Midbrain (tissue), 1 donor: ENCODE measurements at places on chromosomes 7 and 10.

DNA sequence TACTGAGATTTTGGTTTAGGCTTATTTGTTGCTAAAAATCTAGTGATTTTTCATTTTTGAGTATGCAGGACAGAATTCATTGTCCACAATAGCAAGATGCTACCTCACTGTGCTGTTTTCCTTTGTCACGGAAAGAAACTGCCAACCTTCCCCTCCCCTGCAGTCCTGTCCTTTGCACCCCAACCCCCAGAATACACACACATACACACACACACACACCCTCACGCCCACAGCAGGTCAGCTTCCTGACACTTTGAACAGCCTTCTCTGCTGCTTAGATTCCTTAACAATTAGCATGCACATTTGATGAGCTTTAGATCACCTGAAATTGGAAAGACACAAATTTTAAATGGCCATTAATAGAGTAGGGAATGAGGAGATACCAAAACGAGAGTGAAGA is 32.1 kb downstream of the ARMC3 start:
- no peak for DNase-seq

DNA sequence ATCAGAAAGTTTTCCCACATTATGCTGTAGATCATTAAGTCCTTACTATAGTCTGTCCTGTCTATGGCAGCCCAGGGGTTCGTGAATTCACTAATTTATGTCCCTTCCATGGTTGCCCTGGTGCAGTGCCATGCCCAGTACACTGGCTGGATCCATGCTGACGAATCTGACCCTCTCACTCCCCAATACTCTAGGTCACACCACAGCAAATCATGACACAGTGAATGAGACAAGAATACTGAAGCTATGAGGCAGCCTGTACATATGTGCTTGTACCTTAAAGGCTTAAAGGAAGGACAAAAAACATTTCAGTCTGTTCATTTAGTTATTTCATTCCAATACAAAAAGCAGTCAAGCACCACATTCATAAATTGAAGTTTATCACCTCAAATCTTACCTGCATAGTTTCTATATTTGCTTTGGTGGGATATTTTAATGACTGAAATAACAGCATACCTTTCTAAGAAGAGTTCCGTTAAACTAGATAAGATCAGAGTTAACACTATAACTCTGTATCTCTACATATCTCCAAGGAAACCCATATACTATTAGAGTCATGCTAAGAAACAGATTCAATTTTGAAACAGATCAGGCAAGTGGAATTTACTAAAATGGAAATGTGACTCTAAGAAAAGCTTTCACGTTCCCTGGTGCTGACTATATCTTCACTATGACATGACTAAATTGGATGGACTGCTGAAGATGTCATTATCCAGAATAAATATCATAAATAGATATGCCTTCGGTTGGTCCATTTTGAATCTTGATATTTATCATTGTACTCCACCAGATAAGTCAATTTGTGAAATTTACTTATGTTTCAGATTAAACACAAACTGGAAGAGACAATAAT is 36.7 kb downstream of the OSBPL3 start:
- no peak for DNase-seq

- no peak for DNase-seq
Observed at GRCh38 chr10:23568996-23569395, 130.1 kb downstream of the OTUD1 start.

DNA sequence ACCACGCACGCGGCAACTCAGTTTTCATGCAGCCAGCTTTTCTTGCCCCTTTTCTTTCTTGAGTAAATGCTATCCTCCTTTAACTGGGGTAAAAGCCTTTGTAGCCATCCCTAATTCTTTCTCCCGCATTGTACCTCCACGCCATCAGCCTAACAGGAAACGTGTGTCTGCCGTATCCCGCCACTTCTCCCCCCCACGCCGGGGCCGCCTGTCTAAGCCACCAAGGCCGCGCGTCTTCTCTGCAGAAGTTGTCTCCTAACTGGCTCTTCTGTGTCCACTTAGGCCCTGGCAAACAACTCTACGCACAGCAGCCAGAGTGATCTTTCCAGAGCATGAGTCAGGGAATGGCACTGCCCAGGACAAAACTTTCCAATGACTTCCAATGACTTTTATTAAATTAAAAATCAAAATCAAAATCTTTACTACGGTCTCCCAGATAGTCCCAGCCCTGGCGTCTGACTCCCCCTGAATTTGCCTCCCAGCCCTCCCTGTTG is 74.6 kb downstream of the XRCC2 start:
- DNase-seq, result no peak

DNA sequence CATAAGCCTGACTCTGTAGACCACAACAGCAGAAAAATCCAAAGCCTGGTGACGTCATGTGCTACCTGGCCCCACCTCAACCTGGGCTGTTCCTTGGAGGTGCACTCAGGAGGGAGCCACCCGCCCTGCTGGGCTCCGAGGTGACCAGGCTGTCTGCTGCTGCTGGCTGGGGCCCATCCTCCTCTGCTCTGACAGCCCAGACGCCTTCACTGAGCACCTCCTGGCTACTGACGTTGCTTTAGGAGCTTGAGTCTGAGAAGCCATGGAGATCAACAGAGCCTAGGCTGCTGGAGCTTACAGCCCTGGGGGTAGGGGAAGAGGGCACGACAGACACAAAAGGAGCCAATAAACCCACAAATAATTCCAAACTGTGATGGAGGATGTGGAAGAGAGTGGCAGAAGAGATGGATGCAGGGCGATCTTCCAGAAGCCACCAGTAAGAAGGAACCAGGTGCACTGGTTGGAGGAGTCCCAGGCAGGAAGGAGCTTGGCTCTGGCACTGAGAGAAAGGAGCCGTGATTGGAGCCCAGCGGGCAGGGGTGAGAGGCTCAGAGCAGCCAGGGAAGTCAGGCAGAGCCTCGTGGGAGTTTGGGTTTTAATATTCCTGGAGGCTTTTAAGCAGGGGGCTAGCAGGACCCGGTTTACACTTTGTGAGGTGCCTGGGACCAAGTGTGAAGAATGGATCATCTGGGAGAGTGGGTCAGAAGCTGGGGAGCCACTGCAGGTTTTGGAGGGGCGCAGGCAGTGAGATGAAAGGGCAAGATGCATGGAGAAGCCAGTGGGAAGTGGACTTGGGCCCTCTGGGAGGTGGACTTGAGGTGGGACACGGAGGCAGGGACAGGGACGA is 1.7 kb upstream of the PTPRE start:
- DNase-seq, result no peak

GRCh38 chr10:69262292-69262751 is 16.0 kb upstream of the HK1 start:
- DNase-seq, result no peak

GRCh38 chr7:139914306-139915267 is 85.5 kb downstream of the TBXAS1 start:
- DNase-seq, result no peak

- no peak for DNase-seq
Observed at GRCh38 chr10:48495282-48496045, 109.4 kb downstream of the ARHGAP22 start.

DNA sequence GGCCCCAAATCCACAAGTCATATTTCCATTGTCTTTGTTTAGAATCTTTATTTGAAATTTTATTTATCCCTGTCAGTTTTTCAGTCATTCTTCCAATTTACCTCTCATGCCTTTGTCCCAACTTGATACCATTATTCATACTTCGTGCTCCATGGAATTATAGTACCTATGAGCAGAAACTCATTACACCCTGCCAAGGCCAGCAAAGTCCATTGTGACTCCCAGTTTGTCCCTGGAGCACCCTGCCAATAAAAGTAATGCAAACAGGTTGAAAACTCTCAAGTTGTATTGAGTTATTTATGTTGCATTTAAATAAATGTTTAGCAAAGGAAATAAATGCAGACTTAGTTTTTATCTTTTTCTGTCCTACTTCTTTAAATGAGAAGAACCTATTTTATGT is 19.3 kb downstream of the PCGF5 start:
- no peak for DNase-seq

- no peak for DNase-seq
Observed at GRCh38 chr7:134916171-134916883, 70.0 kb upstream of the AGBL3 start.

DNA sequence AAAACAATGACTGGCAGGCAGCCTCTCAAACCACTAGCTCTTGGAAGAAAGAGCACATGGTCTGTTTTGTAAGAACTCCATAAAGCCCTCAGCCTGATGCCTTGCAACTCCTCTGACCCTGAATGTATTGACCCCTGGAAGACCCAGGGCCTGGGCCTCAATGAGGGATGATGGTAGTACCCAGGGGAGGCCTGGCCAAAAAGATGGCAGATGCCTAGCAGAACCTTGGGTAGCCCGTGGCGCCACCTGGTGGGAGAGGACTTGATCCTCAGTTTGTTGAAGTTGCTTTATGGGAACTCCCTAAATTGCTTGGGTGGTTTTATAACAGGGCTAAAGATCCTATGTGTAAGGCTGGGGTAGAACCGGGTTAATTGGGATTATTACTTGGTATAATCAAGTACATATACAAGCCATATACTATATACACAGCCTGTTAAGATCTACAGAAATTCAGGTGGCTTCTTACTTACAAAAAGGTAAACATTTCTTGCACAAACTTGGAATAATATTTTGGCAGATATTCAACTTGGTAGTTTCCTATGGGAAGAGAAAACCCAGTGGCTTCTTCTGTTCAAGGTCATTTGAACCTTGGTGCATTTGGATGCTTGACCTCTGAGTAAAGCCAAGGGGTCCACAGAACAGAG is 95.8 kb upstream of the CACUL1 start:
- no peak for DNase-seq

DNA sequence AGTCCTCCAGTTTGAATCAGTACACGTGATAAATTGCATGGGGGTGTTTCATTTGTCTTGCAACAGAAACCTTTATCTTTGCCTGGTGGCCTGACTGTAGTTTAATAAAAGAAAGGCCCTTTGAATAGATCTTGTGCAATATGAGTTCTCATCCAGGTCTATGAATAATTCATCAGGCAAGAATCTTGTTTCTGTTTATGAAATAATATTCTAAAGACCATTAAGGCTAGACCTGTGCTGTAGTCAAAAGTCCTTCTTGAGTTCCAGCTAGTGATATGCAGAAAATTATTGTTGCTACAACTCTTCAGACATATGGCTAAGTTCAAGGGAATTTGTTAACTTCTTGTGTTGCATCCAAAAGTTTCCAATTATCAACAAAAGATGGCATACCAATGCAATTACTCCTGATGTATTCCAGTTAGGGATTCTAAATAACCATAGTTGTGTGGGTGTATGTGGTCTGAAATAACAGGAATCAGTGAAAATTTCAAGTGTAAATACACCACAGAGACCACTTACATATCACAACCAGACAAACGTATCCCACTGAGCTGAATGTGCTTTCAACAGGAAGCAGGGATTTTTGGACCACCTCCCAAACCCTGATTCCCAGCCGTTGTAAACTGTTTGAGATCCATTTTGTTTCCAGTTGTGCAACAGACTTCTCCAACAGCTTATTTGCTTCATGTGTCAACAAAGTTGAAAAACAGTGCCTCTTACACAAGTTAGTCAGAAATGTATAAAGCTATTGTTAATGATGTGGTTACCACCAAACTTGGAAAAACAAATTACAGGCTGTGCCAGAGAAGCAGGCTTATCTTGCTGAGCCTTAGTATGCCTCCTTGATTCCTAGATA is 54.7 kb upstream of the BICC1 start:
- no peak for DNase-seq

GRCh38 chr7:99021941-99022560 is 121.9 kb downstream of the SMURF1 start:
- DNase-seq, result no peak

- DNase-seq, result no peak
Observed at GRCh38 chr10:3838460-3839437, 53.7 kb upstream of the KLF6 start.

DNA sequence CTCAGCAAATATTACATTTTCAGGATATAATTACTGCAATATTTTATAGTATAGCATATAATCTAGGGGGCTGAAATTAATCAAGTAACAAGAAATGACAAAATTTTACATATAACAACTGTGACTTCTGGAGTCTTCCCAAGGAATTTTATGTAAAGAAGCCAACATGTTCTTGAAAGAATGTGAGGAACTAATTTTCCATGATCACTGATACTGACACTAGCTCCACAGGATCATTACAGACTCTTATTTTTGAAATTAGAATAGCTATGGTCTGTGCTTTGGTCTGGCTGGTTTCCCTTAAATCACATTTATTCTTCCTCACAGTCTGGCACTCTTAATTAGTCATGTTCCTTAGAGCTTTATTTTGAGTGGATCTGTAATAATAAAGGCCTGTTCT is 267.7 kb upstream of the SEMA3A start:
- no peak for DNase-seq

DNA sequence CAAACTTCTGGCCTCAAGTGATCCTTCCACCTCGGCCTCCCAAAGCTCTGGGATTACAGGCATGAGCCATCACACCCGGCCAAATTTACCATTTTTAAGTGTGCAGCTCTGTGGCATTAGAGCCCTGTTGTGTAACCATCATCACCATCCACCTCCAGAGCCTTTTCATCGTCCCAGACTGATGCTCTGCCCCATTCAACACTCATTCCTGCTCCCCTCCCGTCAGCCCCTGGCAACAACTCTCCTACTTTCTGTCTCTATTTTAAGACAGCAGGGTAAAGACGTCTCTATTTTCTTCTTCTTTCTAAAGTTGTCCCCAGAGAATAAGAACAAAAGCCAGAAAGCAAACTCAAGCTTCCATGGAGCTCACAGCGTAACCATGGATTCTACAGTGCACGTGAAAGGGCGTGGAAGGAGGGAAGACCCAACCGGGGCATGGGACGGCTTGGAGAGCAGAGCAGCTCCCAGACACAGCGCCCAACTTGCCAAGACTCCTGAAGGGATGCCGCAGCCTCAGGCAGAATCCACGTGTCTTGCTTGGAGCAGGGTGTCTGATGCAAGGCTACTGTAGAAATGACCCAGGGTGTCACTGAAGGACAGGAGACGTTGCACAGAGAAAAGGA is 42.7 kb upstream of the PITRM1 start:
- DNase-seq, result peak; percentile 13

DNA sequence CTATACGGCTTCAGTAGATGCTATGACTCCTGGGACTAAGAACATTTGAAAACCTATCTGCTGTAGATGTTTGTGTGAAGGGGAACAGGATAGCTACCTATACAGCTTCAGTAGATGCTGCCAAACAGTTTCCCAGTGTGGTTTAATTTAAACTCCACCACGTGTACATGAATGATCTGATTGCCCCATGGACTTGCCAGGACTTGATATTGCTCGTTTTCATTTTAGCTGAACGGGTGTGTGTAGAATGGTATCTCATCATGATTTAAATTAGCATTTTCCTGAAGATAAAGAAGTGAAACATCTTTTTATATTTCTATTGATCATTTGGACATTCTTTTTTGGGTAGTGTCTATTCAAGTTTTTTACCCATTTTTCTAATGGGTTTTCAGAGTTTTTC is 77.8 kb upstream of the PIP4K2A start:
- no peak for DNase-seq

- DNase-seq, result no peak
Observed at GRCh38 chr10:3756360-3756740, 28.7 kb downstream of the KLF6 start.

DNA sequence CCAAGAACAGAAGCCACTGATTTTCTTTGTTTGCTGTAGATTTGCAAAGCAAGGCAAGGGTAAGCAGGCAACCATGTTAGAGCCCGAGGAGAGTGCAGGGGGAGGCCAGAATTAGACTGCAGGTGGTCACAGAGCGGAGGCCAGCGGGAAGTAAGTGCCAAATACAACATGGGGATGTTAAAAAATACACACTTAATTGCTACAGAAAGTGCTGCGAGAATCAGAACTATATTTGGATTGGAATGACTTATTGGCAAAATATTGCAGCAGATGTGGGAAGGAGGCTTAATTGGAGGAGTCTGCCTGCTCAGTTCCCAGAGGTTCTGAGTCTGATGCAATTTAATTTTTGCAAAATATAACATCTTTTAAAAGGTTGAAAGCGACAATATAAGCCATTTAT is 49.7 kb upstream of the ADCY1 start:
- no peak for DNase-seq

GRCh38 chr10:60646966-60647796 is 131.1 kb upstream of the CDK1 start:
- peak; percentile 68 for DNase-seq
